ENCODE measurements at places on chromosomes 6 and 20. TPM values are rescaled to one million over a fixed set of nuclear protein-coding genes. Genes with fewer than 3 reads are reported as not detected.

GRCh38 chr6:128275030-128275429 lies 245.4 kb downstream of the PTPRK start:
- DNase-seq: no peak

- DNase-seq: no peak
Measured at GRCh38 chr6:4324746-4325145, 189.4 kb upstream of the ECI2 start.

GRCh38 chr6:36133912-36134311 lies 3.6 kb downstream of the MAPK13 start:
- DNase-seq: no peak

DNA sequence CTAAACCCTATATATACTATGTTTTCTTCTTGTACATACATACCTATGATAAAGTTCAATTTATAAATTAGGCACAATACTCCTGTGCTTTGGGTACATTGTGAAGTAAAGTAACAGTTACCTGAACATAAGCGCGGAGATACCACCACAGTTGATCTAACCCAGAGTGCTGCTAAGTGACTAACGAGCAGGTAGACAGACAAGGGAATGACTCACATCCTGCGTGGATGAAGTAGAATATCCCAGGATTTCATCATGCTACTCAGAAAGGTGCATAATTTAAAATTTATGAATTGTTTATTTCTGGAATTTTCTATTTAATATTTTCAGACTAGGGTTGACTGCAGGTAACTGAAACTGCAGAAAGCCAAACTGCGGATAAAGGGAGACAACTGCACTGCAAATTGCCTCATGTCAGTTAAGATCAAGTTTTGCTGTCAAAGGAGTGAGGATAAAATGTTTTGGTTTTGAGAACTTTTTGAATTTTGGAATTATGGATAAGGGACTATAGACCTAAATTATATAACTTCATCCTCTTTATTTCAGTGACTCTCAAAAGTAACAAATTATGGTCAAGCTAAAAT lies 14.4 kb downstream of the MKKS start:
- DNase-seq: peak; percentile 50

DNA sequence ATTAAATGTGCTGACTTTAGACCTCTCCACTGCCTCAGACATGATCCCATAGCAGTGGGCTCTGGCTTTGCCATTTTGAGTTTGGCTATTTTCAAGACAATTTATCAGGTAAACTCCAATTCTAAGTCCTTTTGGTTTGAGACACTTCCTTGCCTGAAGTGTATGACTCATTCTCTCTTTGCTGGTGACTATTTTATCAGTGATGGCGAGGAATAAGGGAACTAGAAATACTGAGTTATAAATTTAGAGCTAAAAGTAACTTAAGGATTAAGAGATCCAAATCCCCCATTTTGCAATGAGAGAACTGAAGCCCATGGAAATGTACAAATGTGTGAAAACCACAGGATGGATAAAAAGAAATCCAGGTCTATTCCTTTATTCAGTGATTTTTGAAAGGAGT lies 30.9 kb upstream of the CD83 start:
- no peak for DNase-seq

GRCh38 chr6:133891927-133892812 lies 3.3 kb downstream of the TCF21 start:
- DNase-seq: no peak

DNA sequence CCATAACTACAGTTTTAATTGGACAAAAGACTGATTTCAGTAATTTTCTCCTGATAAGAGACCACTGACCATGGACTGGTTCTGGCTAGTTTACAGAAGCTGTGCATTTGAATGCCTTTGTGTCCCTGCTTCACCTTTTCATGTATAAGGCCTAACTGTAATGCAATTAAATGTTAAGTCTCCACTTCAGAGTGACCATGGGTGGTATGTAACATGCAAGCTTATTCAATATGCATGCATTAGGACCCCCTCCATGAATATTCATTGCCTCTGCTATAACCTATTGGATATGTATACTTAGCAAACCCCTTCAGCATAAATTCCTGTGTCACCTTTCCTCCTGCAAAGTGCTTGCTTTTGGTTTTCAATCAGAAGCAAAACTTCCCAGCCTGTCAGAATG lies 2.2 kb downstream of the UBD start:
- DNase-seq: no peak

DNA sequence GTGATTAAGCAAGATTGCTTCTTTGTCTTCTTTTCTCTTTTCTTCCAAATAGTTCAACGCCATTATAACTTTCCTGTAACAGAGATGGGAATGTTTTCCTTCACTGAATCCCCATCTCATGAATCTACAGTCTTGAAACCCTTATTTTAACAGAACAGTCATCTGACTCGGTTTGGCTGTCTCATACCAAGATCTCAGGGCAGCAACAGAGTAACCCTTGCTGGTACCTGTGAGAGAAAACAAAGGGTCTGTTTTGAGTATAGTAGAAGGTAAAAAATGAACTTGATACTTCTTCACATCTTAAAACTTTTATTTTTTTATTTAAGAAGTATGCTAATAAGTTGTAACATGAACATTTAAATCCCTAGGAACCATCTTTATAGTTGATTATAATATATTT lies 19.6 kb upstream of the DSE start:
- no peak for DNase-seq

DNA sequence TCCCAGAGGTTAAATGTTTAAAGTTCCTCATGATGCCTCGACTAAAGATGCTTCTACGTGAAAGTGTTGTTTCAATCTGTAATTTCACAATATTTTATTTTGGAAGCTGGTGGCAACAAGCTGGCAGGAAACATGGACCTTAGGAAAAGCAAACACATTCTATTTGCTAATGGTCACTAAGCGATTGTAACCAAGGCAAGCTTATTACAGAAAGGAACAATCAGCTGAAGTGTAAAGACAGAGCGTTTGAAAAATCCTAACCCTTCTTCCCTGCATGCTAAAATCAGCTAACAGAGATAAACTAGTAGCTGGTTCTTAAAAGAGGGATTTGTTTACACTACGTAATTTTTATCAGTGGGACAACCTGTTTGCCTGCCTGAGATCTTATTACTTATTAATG lies 50.0 kb downstream of the IL20RA start:
- no peak for DNase-seq

DNA sequence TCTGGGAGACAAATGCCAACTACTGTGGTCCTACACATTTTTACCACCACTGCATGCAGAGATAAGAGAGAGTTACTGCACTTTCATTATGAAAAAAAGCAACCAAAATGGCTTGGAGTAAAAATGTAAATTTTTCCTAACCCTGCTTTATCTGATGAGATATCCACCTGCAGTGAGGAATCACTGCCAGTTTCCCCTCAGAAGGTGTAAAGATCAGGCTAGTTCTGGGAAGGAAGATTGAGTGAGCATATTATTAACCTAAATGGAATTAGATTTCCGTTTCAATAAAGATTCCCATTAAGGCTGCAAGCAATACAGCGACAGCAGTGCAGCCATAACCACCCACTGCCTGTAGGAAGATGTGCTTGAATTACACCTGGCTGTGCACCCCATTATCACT lies 84.9 kb downstream of the QRSL1 start:
- no peak for DNase-seq

ADGB gene
- not detected for total RNA-seq

SLC22A16 gene
- total RNA-seq: 0.71 TPM

CD24 gene
- total RNA-seq: 578 TPM

FNDC1 gene
- 1.3 TPM for total RNA-seq

TAF4 gene
- 5.9 TPM for total RNA-seq

TASP1 gene
- 10.6 TPM for total RNA-seq
